Ureter (tissue), 1 donor: ENCODE measurements at places on chromosomes 5 and 9. TPM values are rescaled to one million over a fixed set of nuclear protein-coding genes. Genes with fewer than 3 reads are reported as not detected.

Gene TARS1
- 149 TPM for total RNA-seq

Gene SPINK4
- total RNA-seq, result not detected

Gene PLAA
- 26.0 TPM for total RNA-seq

Gene SLC34A3
- not detected for total RNA-seq

Gene ZFP2
- total RNA-seq, result 3.0 TPM

Gene SLC4A9
- total RNA-seq, result 0.13 TPM

Gene GABRA6
- not detected for total RNA-seq

Gene CD72
- total RNA-seq, result 2.0 TPM

DNA sequence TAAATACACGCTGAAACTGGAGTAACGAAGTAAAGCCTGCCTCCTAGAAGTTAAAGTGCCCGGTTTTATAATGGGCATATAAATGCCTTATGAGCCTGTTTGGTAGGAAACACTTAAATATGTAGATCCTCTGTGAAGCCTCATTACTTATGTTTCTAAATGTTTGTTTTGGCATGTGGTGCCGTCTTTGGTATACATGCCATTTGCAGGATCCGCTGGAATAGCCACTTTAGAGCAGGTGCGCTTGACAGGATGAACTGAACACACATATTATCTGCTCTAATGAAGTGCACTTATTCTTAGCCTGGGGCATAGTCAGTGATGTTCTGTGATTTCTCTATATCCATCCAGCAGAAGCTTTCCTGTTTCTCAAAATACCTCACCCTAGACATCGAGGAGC lies 778.1 kb upstream of the WWC1 start:
- DNase-seq, result no peak

DNA sequence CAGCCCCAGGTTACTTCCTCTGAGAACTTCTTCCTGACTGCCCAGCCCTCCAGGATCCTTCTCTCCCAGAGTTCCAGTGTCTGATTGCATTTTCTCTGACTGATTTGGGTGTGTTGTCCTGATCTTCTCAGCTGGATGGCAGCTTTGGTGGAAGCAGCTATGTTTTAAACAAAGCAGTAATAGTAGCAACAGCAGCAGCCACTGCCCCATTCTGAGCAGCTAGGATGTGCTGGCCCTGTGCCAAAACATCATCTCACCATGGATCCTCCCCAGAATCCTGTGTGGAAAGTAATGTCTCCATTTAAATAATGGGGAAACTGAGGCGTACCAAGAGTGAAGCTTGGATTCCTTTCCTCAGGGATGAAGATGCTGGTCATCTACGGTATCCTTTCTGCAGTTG lies 46.4 kb upstream of the PSD2 start:
- no peak for DNase-seq

DNA sequence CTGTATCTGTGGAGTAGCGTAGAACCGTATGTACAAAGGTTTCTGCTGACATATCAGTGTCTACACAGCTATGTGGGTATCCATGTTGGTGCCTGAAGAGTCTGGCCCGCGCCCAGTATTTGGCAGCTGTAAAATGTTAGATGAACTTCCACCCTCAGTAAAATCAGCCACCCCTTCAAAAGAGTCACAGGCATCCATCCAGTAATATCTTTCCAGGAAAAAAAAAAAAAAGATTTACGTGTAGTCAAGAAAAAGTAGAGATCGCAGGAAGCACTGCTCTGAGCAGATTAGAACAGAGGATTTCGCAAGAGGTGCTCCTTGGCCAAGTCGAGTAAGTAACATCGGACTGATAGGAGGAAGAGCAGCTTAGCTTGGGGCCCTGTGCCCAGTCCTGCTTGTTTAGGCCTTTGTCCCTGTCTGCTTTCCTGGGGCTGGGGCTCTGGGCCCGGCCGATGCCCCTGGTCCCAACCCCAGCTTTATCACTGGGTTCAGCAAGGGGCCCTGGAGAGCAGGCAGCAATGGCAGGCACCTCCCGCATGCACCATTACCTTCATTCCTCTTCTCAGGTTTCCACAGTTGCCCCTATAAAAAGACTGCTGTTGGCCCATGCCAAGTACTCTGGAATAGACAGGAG lies 21.2 kb downstream of the DAPK1 start:
- DNase-seq, result peak; percentile 76

DNA sequence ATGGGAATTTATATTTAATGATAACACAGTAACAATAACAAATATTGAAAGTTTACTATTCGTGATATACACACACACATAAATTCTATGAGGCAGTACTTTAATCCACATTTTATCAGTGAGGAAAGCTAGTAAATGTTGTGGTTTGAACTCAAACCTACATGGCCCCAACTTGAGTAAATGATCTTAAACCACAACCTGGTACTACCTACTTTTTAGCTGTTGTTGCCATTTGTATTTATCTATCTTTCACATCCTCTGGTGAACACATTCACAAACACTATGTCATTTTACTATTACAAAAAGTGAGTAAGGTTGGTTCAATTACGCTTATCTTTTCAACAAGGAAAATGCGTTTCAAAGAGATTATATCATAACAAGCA lies 186.1 kb downstream of the SMC2 start:
- DNase-seq, result no peak

- no peak for DNase-seq
Observed at GRCh38 chr5:38726279-38726678, 119.5 kb upstream of the OSMR start.

DNA sequence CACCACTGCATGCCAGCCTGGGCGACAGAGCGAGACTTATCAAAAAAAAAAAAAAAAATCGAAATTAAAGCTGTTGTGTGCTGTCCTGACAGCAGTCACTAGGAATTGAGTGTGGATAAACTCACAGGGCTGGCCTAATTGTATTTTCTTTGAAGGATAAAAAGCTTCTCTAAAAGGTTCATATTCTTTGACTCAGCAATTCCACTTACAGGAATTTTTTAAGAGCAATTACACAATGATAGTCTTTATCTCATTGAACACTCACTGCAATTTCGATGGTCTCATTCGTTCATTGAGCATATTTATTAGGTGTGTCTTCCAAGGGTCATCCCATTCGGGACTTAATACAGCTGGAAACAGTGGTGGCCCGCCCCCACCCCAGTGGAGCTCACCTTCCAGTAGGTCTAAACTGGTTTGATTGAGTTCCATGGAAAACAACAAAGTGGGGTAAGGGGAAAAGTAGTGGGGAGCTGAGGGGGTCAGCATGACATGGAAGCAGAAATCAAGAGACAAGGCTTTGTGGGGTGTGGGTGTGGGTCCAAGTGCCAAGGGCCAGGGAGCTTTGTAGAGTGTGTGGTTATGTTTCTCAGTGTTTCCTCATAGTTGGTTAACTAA lies 6.7 kb downstream of the CDK9 start:
- DNase-seq, result no peak

DNA sequence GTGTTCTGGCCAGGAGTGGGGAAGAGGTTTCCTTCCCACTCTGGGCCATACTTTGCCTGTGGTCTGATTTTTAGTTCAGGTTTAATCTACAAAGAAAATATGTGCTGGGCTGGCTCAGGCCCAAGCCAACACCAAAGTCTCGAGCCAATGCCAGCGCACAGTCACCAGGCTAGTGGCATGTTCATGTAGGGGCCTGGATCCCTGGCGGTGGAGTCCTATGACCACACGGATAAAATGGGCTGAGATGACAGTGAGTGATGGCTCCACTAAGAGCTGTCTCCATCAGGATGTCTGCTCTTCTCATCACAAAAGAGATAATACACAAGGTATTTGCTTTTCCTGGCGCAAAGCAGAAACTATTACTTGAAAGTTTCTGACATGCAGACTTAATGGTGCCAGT lies 92.9 kb upstream of the PTPN3 start:
- no peak for DNase-seq

DNA sequence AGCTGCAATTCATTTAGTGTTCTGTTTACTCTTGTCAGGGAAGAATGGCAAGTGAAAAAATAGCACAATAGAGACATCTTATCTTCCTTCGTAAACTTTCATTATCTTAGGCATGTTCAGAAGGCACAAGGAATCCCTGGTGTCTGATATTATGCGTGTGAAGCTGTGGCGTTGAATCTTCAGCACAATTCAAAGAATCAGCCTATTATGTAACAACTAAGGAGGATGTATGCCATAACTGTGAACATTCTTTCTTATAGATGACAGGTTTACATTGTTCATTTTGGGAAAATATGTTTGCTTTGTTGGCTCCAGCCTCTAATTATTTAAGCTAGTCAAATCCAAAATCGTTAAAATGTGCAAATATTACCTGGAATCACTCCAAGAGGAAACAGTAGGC lies 446.1 kb downstream of the ANXA1 start:
- DNase-seq, result no peak

- DNase-seq, result peak; percentile 58
Observed at GRCh38 chr9:36995927-36996705, 38.0 kb downstream of the PAX5 start.

DNA sequence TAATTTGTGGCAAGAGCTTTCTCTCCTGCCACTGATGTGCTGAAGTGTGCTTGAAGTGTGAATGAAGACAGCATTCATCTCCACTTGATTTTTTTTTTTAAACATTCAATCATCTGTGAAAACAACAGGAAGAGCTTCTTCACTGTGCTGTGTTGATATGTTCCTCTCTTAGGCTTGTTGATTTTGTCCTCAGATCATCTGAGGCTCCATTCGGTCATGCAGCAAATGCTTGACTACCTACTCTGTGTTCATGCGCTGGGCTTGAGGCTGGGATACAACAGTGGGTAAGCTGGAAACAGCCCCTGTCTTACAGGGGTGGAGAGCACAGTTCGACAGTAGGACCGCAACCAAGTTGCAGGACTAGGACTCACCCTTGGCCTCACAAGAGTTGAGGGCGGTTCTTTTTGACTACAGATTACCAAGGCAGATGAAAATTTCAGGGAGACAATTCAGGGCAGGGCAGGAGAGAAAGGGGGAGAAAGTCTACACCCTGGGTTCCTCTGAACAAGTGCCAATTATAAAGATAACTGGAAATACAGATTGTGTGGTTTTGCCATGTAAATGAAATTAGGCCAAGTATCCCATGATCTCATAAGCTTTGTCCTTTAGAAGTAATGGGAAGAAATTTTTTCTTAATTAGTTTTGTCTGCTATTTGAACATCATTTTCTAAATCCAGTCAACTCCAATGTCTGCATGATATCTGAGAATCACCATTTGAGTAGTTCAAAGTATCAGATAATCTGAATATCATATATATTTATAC lies 31.0 kb upstream of the F2R start:
- no peak for DNase-seq

DNA sequence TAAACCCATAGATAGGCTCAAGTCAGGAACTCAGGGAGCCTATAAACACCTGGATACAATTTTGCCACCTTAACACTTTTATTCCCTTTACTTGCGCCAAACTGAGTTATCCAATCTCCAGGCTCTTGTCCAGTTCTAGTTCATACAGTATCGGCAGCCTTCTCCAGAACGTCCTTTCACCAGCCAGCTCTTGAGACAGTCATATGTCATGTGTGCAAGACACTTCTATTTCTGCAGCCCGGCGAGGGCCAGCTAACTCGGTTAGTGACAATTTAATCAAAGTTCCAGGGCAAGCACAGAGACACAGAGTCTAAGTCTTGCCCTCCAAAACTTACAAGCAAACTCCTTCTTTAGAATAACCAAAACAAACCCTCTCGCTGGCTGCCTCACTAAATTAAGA lies 12.9 kb downstream of the ABCA1 start:
- DNase-seq, result no peak

GRCh38 chr5:67021962-67022361 lies 174.6 kb downstream of the CD180 start:
- no peak for DNase-seq

DNA sequence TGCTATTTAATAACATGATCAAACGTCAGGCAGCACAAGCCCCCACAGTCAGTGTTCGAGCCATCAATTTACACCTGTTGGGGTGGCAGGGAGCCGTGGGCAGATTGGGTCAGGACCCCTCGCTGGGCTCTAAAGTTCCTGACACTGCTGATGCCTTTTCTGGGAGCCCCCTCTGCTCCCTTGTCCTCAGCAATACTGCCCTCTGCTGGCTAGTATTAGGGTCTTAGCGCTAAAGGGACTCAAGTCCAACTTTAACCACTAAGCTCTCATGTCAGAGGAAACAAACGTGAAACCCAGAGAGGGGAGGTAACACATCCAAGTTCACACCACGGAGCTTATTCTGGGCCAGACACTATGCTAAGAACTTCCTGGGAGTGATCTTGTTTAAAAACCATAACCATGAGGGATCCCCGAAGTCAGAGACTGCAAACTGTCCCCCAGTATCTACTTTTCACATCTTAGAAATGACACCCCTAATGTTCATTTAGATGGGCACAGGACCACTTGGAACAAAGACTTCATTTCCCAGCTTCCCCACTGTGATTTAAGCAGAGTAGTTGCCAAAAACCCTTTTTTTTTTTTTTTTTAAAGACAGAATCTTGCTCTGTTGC lies 20.4 kb downstream of the ANKS6 start:
- DNase-seq, result no peak

DNA sequence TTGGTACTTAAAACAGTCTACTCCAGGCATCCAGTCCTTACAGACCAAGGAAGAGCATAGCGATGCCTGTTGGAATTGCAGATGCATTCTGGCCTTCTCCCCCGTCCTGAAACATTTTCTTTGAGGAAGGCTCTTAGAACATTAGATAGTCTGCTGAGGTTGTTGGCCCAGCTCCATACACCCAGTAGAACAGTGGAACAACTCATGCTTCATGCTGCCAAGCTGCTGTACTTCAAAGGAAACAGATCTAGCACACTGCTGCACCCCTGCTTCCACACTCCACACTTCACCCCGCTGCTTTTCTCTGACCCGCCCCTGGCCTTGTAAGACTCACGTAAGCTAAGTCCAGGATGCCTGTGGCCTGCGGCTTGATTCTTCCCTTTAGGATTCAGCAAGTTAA lies 33.4 kb upstream of the NCS1 start:
- peak; percentile 70 for DNase-seq

DNA sequence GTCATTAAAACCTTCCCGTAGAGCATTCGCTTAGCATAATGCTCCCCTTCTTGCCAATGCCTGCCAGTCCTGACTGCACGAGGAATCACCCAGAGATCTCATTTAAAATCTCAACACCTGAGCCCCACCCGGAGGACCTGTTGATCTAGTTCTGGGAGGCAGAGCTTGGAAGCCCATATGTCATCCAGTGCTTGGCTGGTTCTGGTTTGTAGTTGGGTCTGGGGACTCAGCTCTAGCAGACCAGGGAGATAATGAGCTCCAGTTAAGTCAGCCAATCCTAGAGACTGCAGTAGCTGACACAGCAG lies 131.8 kb upstream of the DAP start:
- no peak for DNase-seq

GRCh38 chr5:55344392-55344992 lies 36.7 kb downstream of the MTREX start:
- DNase-seq, result peak; percentile 64

- DNase-seq, result no peak
Observed at GRCh38 chr5:160649304-160649703, 202.7 kb downstream of the ATP10B start.

- no peak for DNase-seq
Observed at GRCh38 chr5:6581559-6582426, 51.1 kb downstream of the NSUN2 start.

- DNase-seq, result no peak
Observed at GRCh38 chr5:140349244-140349643, 2.8 kb upstream of the HBEGF start.

- DNase-seq, result no peak
Observed at GRCh38 chr5:43753069-43753468, 150.1 kb downstream of the NNT start.

GRCh38 chr5:112977440-112977861 lies 853 bp downstream of the DCP2 start:
- DNase-seq, result no peak
